Activated CD4-positive, alpha-beta T cell treated with anti-CD3 and anti-CD28 coated beads, Interleukin-2, amount 50 U/mL, for 48 hours (primary cell): ENCODE measurements at places on chromosomes 12 and 14.

GRCh38 chr12:16583969-16584745, 21.8 kb downstream of the LMO3 start:
- DNase-seq = no peak

GRCh38 chr12:43848226-43848507, 12.3 kb downstream of the TMEM117 start:
- no peak for DNase-seq

DNA sequence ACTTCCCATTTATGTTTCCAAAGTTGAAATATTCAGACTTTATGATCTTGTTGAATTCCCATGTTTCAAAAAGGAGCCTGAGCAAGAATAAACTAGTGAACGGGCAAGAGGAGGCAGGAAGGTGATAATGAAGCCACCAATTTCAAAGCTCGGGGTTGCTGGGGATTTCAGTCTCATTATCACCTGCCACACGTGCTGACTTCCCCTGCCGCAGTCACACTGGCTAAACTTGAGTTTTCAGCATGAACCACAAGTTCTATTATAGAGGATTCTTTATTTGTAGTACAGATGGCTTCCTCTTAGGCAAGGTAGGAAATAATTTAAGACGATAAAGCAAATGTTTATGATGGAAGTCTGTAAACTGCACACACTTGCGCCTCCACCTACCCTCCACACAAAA, 18.1 kb upstream of the DIABLO start:
- DNase-seq = no peak

DNA sequence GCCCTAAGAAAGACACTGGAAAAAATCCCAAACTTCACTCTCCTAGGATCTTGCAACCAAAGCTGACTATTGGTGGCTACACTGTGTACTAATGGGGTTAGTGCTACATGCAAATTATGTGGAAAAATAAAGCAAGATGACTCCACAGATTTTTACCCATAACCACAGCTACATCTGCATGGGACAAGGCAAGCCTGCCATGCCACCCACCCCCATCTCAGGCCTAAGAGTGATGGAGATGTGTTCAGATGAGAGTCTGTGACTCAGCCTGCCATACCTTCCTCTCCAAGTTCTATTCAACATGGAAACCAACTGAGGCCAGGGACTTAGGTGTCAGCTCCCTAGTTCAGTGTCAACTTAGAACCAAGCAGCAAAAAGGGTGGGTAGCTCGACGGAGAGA, 206.2 kb downstream of the PELI2 start:
- DNase-seq = no peak

- DNase-seq = no peak
These were observed 89.9 kb downstream of the BORCS5 start for GRCh38 chr12:12446786-12447185.
